ENCODE measurements at places on chromosomes 5 and 9. TPM values are rescaled to one million over a fixed set of nuclear protein-coding genes. Genes with fewer than 3 reads are reported as not detected.

GRCh38 chr5:93296338-93296737, 284.7 kb downstream of the NR2F1-AS1 start:
- no peak overlapping the region for H3K4me3 ChIP-seq
- no peak overlapping the region for H3K27ac ChIP-seq
- no peaks in the 10 kb centered on the region for H3K4me1 ChIP-seq
- no peak for DNase-seq
- H3K27me3 ChIP-seq, result no peaks in the 10 kb centered on the region

- no peak for DNase-seq
- peak overlapping the region; percentile 69 for H3K27ac ChIP-seq
- peaks cover 16% of the 10 kb centered on the region for H3K4me1 ChIP-seq
- peak overlapping the region; percentile 23 for H3K4me3 ChIP-seq
Measured at GRCh38 chr9:91160181-91160580, 201.5 kb downstream of the AUH start.

DNA sequence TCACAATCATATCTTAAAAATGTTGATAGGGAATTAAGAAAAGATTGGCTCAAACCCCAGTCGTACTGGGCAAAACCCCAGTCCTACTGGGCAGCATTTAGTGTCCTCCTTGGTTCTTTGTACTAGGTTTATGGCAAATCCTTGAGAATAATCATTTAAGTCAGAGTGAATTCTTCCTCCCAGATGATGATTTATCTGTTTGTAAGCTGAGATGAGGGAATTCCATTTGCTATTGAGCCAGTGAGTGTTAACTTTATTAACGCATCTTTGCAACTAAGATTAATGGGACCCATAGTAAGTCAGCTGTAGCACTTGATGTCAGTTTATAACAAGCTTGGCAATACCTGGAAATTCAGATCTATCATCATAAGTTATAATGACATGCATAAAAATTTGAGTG, 821.8 kb upstream of the DMAC1 start:
- H3K4me3 ChIP-seq, result no peak overlapping the region
- no peaks in the 10 kb centered on the region for H3K4me1 ChIP-seq

GRCh38 chr5:135543485-135544304, 7.9 kb upstream of the NEUROG1 start:
- H3K27ac ChIP-seq, result no peak overlapping the region
- H3K36me3 ChIP-seq, result no peaks in the 10 kb centered on the region
- peaks cover 98% of the 10 kb centered on the region for H3K27me3 ChIP-seq
- no peaks in the 10 kb centered on the region for H3K4me1 ChIP-seq
- DNase-seq, result no peak

- no peak overlapping the region for H3K27ac ChIP-seq
- no peak for DNase-seq
- H3K4me1 ChIP-seq, result no peaks in the 10 kb centered on the region
- H3K36me3 ChIP-seq, result no peaks in the 10 kb centered on the region
Measured at GRCh38 chr5:90915393-90915792, 356.8 kb downstream of the ADGRV1 start.

GRCh38 chr5:167701051-167701450, 590.4 kb upstream of the WWC1 start:
- H3K27me3 ChIP-seq, result no peaks in the 10 kb centered on the region
- no peaks in the 10 kb centered on the region for H3K36me3 ChIP-seq
- H3K27ac ChIP-seq, result no peak overlapping the region
- no peak for DNase-seq
- H3K4me1 ChIP-seq, result no peaks in the 10 kb centered on the region
- H3K4me3 ChIP-seq, result no peak overlapping the region

DNA sequence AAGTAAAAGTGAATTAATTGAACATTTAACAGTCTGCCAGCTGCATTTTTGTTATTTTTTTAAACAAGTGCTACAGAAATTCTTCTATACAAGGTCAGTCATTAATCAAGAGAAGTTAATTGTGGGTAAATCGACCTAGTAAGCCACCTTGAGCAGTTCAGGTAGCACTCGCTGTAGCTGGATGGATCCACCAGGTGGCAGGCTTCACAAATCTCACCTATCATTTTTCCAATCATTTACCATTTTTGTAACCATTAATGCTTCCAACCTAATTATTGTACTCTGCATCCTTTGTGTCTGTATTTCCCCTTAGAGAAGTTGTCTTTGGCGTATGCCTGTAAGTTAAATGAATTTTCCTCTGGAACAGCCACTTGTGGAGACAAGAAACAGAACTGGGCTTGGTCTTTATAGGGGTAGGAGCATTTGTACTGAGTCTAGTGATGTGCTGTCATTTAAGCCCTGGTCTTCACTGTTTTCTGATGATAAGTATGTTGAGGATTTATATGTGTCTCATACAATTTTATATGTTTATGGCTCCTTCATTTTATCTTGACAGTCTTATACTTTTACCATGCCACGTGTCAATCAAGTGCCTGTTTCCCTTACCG, 39.5 kb downstream of the CD180 start:
- DNase-seq, result peak; percentile 45
- no peaks in the 10 kb centered on the region for H3K27me3 ChIP-seq
- peaks cover 13% of the 10 kb centered on the region for H3K36me3 ChIP-seq
- H3K27ac ChIP-seq, result no peak overlapping the region

DNA sequence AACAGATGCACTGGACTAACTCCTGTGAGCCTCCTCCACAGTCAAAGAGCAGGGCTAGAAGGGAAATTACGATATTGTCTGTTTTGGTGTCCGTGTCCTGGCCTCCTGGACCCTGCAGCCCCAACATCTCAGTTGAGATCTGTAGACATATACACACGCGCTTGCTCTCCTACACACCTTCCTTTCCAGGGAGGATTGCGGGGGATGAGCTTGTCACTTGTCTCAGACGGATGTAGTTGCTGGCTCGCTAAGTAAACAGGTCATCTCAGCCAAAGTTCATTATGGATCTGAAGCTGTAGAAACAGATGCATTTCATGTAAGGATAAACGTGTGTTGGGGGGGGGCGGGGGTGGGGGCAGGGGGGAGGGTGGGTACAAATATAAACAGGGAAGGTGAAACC, 549.3 kb downstream of the CCDC171 start:
- no peaks in the 10 kb centered on the region for H3K36me3 ChIP-seq
- no peaks in the 10 kb centered on the region for H3K4me1 ChIP-seq
- no peak overlapping the region for H3K4me3 ChIP-seq
- DNase-seq, result no peak
- H3K27me3 ChIP-seq, result no peaks in the 10 kb centered on the region

DNA sequence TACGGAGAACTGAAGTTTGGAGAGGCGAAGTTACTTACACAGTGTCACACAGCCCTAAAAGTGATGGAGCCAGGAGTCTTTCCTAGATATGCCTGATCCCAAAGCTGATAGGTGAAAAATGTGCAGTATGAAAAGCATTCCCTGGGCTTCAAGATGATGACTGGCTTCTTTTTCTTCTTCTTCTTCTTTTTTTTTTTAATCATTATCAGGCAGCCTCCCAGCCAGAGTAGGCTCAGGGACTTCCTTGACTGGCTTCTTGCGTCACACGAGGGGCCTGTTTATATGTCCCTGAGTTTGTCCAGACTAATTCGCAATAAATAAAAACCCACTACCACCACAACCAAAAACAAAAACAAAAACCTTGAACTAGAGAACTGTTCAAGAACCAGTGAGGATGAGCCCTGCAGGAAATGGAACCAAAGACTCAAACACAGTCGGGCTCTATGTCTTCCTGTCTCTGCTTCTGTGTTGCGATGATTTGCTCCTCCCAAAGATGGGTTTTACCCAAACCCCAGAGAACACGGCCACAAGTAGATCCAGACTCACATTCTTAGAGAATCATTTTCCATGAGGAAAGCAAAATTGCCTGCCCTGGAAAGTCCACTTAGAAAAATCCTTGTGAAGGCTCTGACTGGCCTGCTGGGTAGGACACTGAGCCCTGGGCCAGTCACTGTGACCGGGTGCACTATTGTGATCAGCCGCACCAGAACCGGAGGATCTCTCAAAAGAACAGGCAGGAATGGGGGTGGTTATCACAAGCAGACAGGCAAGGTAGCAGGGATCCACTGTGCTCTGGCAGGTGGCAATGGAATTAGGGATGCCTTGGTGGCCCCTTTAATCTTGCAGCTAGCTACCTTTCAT, 38.0 kb upstream of the ADAM19 start:
- no peaks in the 10 kb centered on the region for H3K4me1 ChIP-seq
- H3K4me3 ChIP-seq, result no peak overlapping the region
- H3K27me3 ChIP-seq, result no peaks in the 10 kb centered on the region
- H3K27ac ChIP-seq, result peak overlapping the region; percentile 9
- no peak for DNase-seq

DNA sequence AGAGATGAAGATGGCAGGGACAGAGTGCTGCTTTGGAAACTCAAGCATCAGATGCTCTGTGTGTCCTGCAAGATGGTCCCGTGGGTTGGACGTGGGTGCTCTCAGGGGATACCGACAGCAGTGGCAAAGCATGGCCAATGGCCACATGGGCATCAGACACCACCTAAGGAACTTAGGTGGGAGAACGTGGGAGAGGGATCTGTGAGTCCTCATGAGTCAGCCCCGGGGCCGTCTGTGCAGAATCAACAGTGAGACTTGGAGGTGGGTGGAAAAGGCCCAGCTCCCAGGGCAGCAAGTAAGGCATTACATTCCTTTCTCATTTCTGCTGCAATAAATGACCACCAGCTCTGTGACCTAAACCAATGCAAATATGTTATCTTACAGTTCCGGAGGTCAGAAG, 77.0 kb downstream of the RAD23B start:
- no peak for DNase-seq
- no peaks in the 10 kb centered on the region for H3K4me1 ChIP-seq
- no peaks in the 10 kb centered on the region for H3K27me3 ChIP-seq
- H3K36me3 ChIP-seq, result no peaks in the 10 kb centered on the region
- H3K4me3 ChIP-seq, result no peak overlapping the region
- no peak overlapping the region for H3K27ac ChIP-seq

DNA sequence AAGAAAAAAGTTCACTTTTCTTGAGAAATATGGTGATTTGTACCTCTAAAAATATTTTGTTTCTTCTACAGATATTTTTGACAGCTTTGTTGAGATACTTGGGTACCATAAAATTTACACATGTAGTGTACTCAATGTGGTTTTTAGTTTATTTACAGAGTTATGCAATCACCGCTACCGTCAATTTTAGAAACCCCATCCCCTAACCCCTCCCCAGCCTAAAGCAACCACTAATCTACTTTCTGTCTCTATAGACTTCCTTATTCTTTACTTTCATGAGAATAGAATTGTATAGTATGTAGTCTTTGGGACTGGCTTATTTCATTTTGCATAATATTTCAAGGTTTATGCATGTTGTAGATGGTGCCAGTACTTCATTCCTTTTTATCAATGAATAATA, 45.0 kb upstream of the TDRD7 start:
- no peaks in the 10 kb centered on the region for H3K36me3 ChIP-seq
- no peak overlapping the region for H3K4me3 ChIP-seq
- no peak for DNase-seq
- no peaks in the 10 kb centered on the region for H3K27me3 ChIP-seq
- no peaks in the 10 kb centered on the region for H3K4me1 ChIP-seq

DNA sequence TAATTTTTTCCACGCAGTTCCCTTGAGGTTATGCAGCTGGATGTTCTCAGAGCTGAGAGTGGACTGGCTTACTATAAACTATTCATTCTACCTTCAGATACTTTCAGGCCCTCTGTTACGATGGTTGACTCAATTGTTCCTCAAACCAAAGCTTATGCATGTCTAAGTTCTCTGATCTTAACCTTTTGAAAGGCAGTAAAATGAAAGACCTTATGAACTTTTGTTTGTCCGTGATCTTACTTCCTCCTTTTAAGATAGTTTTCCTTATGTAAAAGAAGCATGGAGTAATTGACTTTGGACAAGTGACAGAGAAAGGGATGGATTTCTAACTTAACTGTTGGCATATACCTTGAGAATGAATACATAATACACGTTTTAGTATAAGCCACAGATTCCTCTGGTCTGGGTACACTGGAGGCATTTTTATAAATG, 575.7 kb downstream of the PDE4D start:
- no peaks in the 10 kb centered on the region for H3K36me3 ChIP-seq
- H3K4me1 ChIP-seq, result peaks cover 37% of the 10 kb centered on the region
- no peaks in the 10 kb centered on the region for H3K27me3 ChIP-seq
- DNase-seq, result no peak
- peak overlapping the region; percentile 86 for H3K27ac ChIP-seq
- H3K4me3 ChIP-seq, result no peak overlapping the region

DNA sequence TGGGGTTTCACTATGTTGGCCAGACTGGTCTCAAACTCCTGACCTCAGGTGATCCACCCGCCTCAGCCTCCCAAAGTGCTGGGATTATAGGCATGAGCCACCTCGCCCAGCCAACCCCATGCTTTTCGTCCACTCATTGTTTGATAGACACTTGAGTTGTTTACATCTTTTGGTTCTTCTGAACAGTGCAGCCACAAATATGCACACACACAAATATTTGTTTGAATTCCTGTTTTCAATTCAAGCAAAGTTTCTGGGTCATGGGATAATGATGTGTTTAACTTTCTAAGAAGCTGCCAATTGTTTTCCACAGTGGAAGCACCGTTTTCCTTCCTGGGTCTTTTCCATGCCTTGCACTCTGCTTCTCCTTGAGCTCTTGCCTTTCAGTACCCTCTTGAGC, 6.8 kb upstream of the PAEP start:
- H3K4me3 ChIP-seq, result no peak overlapping the region
- no peaks in the 10 kb centered on the region for H3K36me3 ChIP-seq
- H3K27me3 ChIP-seq, result no peaks in the 10 kb centered on the region

DNA sequence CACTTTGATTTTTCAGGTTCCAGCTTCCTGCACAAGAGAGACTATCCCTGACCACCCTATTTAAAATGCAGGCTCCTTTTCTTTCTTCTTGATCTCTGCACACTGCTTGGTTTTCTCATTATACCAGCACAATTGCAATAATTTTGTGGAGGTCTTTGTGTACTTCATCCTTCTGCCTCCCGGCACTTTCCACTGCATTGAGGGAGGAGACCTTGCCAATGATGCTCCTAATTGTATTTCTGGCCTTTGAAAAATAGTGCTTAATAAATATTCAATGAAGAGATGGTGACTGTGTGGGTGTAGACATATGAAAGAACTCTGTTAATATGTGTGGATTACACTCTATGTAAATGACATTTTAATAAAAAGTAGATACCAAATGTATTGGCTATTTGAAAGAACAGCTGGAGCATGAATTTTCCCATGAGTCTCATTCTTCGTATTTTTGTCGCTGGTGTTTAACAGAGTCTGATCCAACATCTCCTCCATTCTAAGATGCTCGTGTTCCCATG, 42.1 kb downstream of the FOXI1 start:
- no peak overlapping the region for H3K4me3 ChIP-seq
- H3K4me1 ChIP-seq, result no peaks in the 10 kb centered on the region
- H3K27me3 ChIP-seq, result no peaks in the 10 kb centered on the region
- DNase-seq, result no peak
- H3K27ac ChIP-seq, result no peak overlapping the region
- no peaks in the 10 kb centered on the region for H3K36me3 ChIP-seq

DNA sequence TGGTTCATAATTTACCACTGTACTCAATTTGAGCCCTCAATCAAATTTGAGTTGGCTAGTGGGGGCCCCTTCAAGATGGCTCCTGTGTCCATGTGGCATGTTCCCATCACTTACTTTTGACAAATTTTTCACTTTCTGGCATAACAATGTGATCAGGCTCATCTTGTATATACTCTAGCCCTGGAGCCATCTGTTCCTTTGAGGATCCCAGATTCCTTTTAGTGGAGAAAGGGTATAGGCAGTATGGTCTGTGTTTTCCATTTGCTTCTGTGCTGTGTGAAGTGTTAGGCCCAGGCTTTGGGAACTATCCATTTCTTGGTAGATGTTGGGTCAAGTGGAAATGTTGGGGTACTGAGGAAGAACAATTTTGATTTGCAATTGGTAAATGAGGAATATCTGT, 45.7 kb downstream of the SH3GL2 start:
- no peak for DNase-seq
- no peak overlapping the region for H3K27ac ChIP-seq
- no peaks in the 10 kb centered on the region for H3K4me1 ChIP-seq
- no peaks in the 10 kb centered on the region for H3K27me3 ChIP-seq
- no peaks in the 10 kb centered on the region for H3K36me3 ChIP-seq

TAF11L3 gene
- total RNA-seq, result not detected

ARL14EPL gene
- total RNA-seq, result not detected

ENTPD2 gene
- 13.5 TPM for total RNA-seq

ADGRD2 gene
- not detected for total RNA-seq
